Central memory CD4-positive, alpha-beta T cell (primary cell): ENCODE measurements at places on chromosomes 3 and 15.

DNA sequence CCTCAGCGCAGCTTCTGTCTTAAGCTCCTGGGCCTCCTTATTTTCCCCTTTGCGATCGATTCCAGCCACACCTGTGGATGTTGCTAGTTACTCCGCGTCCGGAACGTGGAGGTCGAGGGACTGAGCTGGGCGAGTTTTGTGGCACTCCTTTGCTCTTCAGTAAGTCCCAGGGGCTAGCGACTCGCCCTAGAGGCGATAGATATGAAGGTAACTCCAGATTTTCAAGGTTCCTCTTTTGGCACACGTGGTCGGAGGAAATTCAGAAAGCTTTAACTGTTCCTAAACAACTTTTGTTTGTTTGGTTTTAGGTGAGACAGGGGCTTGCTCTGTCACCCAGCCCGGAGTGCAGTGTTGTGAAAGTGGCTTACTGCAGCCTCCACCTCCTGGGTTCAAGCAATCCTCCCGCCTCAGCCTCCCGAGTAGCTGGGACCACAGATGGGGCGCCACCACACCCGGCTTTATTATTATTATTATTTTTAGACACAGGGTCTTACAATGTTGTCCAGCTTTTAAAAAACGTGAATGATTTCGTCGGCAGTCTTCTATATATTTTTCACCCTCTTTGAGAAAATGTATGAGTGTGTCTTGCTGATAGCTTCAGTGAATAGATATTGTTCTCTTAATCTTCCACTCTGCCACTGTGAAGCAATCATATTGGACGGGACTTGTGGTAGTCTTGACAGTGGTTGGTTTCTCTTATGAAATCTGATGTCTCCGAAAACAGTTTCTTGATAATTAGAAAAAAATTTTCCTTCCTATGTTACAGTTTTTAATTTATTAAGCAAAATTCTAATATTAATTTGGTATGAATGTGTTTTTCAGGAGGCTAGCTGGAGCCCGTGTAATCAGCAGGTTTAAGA, 785 bp downstream of the MFSD1 start:
- DNase-seq: no peak

GRCh38 chr3:89186456-89186855, 79.0 kb downstream of the EPHA3 start:
- no peak for DNase-seq

- no peak for DNase-seq
These were observed 12.5 kb downstream of the COPG1 start for GRCh38 chr3:129261894-129262293.

DNA sequence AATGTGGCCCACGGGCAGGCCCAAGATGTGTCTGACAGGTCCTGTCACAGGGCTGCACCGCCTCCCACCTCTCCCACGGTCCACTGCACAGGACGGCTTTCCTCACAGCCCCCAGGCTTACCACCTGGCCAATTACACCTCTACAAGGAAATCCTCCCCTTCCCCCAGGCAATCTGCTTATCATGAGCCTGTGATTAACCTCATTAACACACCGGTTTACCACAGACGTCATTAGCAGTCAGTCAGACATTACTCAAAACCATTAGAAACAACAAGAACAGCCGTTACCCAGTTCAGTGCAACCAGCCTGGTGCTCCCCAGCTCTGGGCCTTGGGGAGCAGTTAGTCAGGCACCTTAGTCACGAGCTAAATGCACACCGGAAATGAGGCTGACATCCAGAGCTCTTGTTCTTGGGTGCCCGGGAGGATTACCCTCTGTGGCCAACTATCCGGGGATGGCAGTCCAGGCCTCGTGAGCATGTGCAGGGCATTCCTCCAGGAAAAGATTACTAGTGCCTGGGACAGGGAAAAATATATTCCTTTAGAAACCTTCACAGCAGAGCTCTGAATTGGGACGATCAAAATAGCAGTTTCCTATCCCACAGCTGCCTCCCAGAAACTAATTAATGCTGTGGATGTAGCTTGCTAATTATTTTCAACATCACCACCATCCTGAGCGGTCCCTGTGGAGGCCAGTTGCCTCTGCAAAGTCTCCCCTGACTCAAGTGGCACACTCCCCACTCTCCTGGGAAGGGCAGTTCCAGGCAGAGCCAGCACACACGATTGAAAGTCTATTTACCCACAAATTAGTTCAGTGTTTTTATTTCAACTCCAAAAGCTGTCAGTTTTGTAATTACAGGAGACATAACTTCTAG, 117.4 kb upstream of the ZBED2 start:
- DNase-seq: no peak

GRCh38 chr3:11602239-11602840, 41.4 kb downstream of the VGLL4 start:
- DNase-seq: no peak

- DNase-seq: no peak
These were observed 4.5 kb downstream of the DNAJC13 start for GRCh38 chr3:132421832-132422231.

DNA sequence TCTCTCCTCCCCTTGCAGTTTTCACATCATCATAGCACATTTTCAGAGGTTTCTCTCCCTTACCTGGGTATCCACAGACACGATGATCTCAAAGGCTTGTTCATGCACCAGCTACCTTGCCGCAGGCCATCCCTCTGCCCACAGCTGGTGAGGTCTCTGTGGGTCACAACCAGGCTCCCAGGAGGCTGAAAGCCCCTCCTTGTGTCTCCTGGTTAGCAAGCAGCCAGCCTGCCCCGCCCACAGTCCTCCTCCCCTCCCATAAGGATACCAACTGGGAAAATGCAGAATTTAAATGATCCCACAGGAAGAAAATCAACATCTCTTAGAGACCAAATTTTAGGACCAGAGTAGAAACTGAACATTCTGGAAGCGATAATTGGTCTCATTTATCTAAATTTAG, 213.5 kb upstream of the PPP2R3A start:
- DNase-seq: no peak

DNA sequence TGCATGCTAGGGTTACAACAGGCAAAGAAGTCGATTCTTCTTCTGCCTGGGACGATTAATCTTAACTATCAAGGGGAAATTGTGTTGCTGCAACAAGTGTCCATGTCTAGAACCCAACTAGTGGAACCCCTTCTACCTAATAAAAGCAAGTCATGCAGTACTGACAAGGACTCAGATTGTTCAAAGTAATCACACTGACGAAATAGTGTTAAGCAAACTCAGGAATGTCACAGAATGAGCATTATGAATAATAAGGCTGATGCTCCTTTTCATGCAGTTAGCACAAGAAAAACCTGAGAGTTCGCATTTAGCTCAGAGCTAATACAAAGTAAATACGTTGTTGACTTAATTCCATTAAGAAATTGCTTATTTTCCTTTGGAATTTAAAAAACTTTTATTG, 47.5 kb upstream of the TRIM42 start:
- DNase-seq: no peak

GRCh38 chr3:45524565-45524964, 70.0 kb upstream of the LIMD1 start:
- DNase-seq: no peak

GRCh38 chr3:10353160-10353559, 32.2 kb upstream of the SEC13 start:
- DNase-seq: no peak

DNA sequence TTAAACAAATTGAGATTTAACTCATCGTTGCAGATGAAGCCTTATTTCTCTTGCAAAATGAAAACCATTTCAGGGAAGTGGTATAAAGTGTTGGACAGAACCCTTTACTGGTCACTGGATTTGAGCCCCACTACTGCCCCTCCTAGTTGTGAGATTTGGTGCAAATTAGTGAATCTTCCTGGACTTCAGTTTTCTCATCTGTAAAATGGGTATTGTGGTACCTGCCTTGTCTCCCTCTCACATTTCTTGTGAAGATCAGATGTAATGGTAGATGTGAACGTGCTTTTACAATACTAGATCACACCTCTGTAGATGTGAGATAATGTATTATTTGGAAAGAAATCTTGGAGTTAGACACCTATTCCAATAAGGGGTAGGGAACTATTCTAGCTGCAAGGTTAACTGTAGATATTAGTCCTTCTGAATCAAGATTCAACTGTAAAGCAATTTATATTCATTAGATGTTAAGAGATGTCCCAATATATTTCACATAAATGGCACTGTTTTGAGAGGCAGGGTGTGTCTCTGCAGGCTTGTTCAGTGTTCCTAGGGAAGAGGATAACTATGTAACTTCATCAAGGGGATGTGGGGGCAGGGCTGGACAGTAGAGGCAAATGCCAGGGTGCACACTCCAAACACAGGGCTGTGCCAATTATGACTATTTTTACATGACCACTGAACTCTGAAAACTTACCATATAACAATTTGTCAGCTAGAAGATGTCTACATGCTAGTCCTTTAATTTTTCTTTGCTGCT, 112.4 kb upstream of the PFN2 start:
- no peak for DNase-seq

DNA sequence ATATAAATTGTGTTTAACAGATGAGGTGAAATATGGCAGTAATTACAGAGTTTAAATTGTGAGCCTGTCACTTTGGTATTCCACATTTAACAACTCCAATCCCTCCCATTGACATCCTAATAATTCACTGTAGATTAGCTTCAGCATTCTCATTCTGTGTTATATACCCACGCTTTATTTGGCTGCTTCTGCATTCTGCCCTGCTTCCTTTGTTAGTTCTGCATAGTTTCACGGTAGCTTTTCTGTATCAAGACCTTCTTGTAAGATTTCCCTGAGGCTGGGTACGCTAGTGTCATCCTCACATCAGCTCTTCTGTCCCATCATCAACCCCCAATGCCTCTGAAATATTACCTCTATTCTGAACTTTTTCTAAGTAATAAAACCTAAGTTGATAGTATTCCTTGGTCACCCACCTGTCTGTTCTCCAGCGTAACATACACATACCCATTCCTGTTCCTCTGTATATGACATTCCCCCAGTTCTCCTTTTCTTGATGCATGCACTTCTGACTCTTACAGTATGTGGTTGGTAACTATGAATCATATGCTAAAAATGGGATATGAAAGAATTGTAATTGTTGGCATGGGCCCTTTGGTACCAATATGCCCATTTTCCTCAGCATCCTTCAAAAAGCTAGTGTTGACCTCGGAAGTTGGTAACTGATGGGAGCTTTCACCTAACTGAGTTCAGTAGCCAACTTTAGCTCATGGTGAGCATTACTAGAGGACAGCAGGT, 171.2 kb downstream of the KLHL25 start:
- DNase-seq: no peak

- DNase-seq: no peak
These were observed 4.1 kb downstream of the EFCAB12 start for GRCh38 chr3:129424185-129424841.

- no peak for DNase-seq
These were observed 21.9 kb upstream of the P2RY13 start for GRCh38 chr3:151351219-151351618.

- no peak for DNase-seq
These were observed 296.9 kb downstream of the NTRK3 start for GRCh38 chr15:87959662-87960061.

DNA sequence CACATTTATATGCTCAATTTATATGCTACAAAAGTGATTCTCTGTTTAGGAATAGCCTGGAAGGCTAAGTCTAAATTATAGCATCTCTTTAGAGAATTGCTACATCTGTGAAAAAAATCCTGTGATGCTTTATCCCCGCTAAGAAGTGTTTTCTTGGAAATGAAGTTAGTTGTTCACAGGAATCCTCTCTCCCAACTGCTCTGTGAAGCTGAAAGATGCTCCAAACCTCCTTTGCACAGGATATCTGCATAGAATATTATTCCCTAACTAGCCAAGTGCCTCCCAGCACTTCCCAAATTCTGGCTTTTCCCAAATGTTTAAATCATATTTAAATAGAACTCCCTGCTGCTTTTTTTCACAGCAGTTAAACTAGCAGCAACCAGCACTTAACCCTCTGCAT, 132.2 kb downstream of the SRGAP3 start:
- no peak for DNase-seq

DNA sequence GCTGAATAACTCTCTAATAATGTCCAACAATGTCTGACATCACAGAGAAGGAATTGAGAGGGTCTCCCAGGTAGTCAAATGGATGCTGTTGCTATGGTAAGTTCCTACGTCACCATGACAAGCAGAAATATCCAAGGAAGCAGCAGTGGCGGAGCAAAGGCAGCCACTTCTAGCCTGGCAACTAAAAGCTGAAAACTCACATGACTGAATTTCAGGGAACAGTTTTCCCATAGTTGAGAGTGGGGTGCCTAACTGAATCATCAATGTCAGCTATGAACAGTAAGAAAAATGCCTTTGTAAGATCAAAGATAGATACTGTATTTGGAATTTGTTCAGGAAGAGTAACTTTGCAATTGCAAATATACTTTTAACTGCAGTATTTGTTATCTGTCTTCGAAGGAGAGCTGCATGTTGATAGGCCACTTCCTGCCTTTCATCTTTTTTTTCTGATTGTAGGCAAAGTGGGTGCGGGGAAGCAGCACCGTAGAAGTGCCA, 161.7 kb downstream of the BBX start:
- DNase-seq: peak; percentile 32

GRCh38 chr3:123489400-123490004, 40.6 kb upstream of the ADCY5 start:
- no peak for DNase-seq

- DNase-seq: no peak
These were observed 279.3 kb upstream of the RASGRP1 start for GRCh38 chr15:38843736-38844590.

- no peak for DNase-seq
These were observed 93.1 kb downstream of the FRMD5 start for GRCh38 chr15:44101944-44102343.

GRCh38 chr3:98986073-98986472, 84.6 kb upstream of the DCBLD2 start:
- no peak for DNase-seq

- no peak for DNase-seq
These were observed 176.5 kb upstream of the LYSMD4 start for GRCh38 chr15:99909592-99910295.

- no peak for DNase-seq
These were observed 1181.9 kb downstream of the ROBO2 start for GRCh38 chr3:78221796-78222195.

GRCh38 chr3:108292905-108293328, 3.4 kb upstream of the HHLA2 start:
- no peak for DNase-seq

DNA sequence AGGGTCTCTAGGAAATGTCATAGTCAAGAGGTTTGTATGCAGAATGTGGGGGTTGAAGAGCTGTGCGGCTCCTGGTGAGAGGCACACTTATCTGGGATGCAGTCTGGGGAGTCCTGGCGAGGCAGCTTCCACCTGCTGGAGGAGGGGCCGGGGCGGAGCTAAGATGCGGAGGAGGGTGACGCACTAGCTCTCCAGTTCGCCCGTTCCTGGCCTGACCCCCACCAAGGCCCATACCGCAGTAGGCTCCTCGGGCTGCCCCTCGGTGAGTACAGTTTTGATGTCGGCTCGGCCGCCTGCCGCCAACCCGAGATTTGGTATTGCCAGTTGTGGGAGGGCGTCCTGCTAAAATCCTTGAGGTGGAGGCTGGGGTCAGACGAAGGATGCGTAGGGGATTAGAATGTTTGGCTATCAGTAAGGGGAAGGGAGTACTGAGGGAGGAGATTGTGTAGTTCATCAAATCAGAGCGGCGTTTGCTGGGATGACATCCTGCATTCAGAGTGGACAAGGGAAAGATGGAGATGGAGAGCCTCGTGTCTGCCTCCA, at the start of gene SCG5:
TSS of gene SCG5 (plus strand) at position 194 of the 543 bp plus-strand sequence. CDS start 1,883 bp downstream, outside the sequence.
- no peak for DNase-seq
